Caki2 (cell line): ENCODE measurements at places on chromosomes 6 and 20. TPM values are rescaled to one million over a fixed set of nuclear protein-coding genes. Genes with fewer than 3 reads are reported as not detected.

GRCh38 chr6:9699888-9700287 is 715.0 kb downstream of the TFAP2A start:
- DNase-seq: peak; percentile 72

The KIF6 gene
- not detected in 2 replicates for total RNA-seq

DNA sequence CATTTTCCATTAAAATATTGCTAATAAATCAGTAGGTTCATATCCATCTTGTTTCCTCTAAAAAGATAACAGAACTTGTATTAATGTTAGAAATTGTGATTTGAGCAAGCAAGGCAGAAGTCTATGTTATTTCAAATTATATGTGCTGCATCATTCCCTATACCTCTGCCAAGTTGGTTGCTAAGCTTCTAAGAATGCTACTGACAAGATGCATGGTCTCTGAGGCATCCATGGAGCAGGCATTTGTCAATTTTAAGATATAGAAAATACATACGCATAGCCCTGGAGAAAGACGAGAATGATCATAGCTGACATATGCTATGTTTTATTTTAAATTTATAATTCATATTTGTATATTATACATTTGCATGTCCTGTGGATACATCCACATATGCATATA is 168.3 kb upstream of the THEMIS start:
- no peak for DNase-seq

- no peak for DNase-seq
These were observed 616.0 kb upstream of the BTBD3 start for GRCh38 chr20:11301699-11302098.

The FAM50B gene
- 34.0 and 42.6 TPM in 2 replicates for total RNA-seq

- no peak for DNase-seq
These were observed 260.1 kb upstream of the ARID1B start for GRCh38 chr6:156517088-156517487.

The DEFB127 gene
- total RNA-seq: not detected in 2 replicates

DNA sequence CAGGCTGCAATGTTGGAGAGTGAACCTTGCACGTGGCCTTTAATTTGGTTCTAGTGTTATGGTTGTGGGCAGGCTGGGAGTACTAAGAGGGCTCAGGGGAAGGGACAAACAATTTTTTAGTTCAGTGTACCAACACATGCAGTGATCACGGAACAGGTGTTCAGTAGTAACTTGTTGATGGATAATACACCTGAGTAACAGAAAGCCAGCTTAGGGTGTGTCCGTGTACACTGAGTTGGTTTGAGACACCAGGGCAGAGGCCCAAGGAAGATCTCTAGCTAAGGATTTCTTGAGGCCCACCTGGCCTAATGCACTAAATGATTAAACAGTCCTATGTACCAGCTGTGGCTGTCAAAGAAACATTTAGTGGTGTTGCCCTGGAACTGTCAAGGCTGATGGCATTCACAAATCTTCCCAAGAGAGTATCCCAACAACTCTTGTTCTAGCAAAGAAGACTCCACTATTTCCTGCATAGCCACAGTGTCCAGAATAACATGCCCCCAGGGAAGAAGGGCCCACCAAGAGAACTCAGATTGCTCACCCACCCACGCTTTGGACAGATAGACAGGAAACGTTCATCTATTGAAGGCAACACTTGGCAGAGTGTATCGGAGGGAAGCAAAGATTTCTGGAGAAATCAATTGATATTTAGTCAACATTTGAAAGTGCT is 60.0 kb downstream of the CD83 start:
- no peak for DNase-seq

The NHLRC1 gene
- total RNA-seq: 1.1 and 2.5 TPM in 2 replicates

DNA sequence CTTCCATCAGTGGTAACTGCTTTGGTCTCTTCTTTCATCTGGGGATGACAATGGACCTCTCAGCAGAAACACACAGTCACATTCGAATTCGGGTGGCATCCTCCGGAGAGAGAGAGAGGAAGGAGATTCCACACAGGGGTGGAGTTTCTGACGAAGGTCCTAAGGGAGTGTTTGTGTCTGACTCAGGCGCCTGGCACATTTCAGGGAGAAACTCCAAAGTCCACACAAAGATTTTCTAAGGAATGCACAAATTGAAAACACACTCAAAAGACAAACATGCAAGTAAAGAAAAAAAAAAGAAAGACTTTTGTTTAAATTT is 6.1 kb downstream of the EDN1 start:
- DNase-seq: peak; percentile 72

GRCh38 chr6:44471271-44471981 is 83.9 kb downstream of the CDC5L start:
- DNase-seq: no peak

DNA sequence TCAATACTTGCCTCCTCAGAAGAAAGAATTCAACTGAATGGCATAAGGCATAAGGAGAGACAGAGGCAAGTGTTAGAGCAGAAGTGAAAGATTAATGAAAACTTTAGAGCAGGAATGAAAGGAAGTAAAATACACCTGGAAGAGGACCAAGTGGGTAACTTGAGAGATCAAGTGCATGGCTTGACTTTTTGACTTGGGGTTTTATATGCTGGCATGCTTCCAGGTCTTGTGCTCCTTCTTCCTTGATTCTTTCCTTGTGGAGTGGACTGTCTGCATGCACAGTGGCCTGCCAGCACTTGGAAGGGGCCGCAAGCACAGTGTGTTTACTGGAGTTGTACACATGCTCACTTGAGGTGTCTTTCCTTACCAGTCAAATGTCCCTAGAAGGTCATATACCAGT is 222.1 kb upstream of the UFL1 start:
- peak; percentile 26 for DNase-seq

The KCNK15 gene
- not detected in 2 replicates for total RNA-seq

DNA sequence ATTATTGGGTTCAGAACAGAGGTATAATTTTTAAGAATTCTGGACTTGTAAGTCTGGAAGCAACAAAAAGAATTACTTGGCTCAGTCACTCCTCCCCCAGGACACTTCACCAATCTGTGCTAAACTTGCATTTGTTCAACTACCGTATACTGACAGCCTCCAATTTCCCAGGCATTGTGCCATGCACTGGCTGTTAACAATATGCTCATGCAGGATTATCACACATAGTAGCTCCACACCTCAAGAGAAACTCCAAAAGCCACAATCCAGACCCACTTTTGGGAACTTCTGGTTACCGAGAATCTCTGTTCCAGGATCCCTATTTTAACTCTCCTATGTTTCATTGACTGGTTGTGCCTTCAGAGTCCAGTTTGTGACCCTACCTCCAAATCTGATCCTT is 7.7 kb downstream of the ADGRF1 start:
- DNase-seq: no peak

The PTCRA gene
- not detected in 2 replicates for total RNA-seq

The MDFI gene
- total RNA-seq: 0.35 TPM in 1 of 2 replicates, not detected in the other

GRCh38 chr6:82761674-82762345 is 303.8 kb downstream of the UBE3D start:
- no peak for DNase-seq

GRCh38 chr6:122839472-122839871 is 50.4 kb downstream of the SMPDL3A start:
- DNase-seq: peak; percentile 50

The ERGIC3 gene
- 509 and 521 TPM in 2 replicates for total RNA-seq

DNA sequence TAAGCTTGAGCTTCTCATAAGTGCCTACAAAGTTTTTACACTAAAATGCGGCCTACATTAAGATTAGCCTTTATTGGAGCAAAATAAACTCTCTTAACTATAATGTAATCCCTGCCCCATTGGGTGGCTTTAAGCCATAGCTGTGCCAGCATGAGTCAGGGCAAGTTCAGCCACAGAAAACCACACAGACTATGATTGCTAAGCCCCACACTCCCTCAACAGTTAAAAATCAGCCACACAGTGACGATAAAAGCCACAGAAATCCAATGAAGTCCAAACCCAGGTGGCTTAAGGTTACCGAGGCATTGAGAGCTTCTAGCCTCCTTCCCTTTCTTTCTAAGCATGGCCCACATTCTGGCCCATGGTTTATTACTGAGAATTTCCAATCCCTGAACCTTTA is 61.6 kb downstream of the GRM1 start:
- DNase-seq: peak; percentile 6

DNA sequence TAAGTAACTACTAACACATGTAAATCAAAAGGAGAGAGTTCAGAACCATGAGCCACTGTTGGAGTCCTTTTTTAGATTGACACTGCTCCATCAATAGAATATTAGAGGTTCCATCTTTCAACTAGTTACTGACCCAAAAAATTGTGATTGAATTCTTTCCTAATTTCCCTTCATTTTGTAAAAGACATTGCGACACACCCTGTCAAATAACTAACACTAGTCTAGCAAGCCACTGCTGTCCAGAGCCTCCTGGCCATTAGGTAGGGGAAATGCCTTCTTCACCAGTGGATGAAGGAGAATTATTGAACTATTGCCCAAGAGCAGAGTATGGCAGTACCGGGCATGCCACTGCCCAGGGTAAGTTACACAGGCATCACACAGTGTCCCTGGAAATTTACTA is 282.3 kb downstream of the FOXA2 start:
- DNase-seq: no peak

The BAK1 gene
- 101 and 103 TPM in 2 replicates for total RNA-seq

- peak; percentile 88 for DNase-seq
These were observed 130.6 kb downstream of the BCAS1 start for GRCh38 chr20:53939572-53940359.

DNA sequence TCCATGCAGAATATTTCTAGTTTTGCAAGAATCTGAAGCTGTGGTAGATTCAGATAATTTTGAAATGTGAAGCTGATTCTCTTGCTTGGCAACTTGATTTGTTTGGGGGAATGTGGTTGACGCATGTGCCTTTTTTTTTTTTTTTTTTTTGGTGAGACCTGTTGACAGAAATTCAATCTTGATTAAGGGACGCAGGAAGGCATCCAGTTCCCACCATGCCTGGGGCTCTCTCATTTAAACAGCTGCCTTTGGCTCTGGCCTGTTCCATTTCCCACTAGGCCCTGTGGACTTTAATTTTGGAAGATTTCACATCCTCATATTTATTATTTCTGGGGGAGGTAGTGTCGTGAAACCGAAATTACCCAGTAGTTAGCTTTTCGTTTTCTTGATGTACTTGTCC is 8.6 kb downstream of the TPX2 start:
- no peak for DNase-seq

The MAS1 gene
- total RNA-seq: not detected in 2 replicates

DNA sequence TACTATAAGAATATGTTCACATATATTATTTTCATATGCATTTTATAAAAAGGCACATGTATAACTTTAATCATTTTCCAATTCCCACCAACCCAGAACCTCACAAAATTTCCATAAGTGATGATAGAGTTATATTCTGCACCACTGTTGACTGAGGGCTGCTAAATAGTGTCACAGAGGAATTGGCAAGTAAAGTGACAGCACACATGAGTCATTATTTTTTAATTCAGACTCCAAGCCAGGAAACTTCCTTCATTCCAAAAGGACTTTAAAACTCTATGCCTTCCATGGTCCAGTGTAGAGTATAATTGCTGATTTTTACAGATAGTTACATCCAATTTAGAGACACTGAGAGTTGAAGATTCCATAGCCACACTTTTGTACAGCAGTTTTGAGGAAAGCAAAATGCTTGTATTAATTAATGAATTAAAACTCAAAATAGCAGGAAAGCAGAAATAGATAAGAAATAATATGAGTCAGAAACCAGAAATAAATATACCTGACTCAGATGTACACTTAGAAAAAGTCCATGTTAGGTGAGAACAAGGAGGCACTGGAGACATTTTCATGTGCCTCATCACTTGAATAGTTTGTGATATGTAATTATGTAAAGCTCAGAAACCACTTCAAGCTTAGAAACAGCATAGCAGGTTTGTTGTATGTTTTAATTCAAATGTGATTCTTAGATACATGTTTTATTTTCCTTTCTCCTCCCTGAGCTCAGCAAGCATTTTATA is 425.2 kb upstream of the OPRM1 start:
- DNase-seq: no peak

The CST3 gene
- 368 and 404 TPM in 2 replicates for total RNA-seq

DNA sequence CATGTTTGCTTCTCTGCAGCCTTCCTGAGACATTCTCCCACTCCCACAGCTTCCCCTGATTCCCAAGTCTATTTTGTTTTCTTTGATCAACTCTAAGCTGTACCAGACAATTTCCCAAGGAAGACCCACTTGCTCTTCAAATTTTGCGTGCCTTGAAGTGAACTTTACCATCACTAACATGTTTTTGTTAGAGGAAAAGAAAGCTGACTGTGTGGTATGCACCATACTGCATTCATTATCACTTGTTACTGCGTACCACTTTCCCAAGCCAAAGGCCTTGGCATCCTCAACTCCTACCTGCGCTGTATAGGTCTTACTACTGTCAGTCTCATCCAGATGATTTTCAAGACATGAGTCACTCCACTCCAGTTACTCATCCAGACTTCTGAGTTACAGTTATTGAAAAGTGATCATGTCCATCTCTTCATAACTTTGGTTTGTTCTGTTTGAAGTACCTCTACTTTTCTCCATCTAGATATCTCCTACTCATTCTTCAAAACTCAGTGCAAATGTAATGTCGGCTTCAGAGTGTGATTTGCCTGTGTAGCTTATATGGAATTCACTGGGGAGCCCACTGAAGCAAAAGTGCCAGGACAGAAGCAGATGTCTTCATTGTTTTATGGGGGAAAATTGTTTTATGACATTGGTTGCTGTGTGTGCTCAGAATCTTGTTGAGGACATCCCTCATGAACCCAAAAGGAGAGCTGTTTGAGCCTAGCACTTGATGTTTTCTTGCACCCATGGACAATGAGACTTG is 5.2 kb downstream of the RPS12 start:
- DNase-seq: peak; percentile 30

DNA sequence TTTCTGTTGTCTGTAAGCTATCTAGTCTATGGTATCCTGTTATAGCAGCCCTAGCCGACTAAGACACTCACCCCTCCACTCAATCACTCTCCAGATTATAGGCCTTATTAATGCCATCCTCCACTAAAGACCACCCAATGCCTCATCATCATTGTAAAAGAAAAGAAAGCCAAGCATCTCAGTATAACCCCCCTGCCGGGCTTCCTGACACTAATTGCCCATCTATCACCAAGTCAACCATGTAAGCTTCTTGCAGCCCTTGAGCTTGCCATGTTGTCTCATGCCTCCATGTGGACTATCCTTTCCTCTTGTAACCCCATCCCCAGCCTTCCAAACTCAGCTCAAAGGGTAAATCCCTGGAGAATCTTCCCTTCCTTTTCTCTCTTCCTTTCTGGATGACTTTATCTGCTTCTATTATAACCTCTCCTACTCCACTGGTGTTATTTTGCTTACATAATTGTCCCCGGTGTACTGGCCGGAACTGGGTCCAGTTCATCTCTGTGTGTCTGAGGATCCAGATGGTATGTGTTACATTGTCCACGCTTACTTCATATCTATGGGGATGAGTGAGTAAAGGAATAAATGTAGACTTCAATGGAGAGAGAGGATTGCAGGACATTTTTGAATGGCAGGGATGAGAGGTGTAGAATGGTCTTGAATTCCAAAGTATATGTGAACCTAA is 202.9 kb upstream of the SOX4 start:
- no peak for DNase-seq
